Smooth muscle cell of trachea (primary cell): ENCODE measurements at places on chromosomes 11 and 22. TPM values are rescaled to one million over a fixed set of nuclear protein-coding genes. Genes with fewer than 3 reads are reported as not detected.

KCNK4 gene
- 0.17 TPM in 1 of 2 replicates, not detected in the other for total RNA-seq

ISX gene
- not detected in 2 replicates for total RNA-seq

MUC6 gene
- under 0.01 TPM in 1 of 2 replicates, not detected in the other for total RNA-seq

NPTXR gene
- 0.29 and 2.8 TPM in 2 replicates for total RNA-seq

GTSE1 gene
- 0.50 and 10.5 TPM in 2 replicates for total RNA-seq

MFNG gene
- total RNA-seq: 0.33 and 1.5 TPM in 2 replicates

AQP11 gene
- 2.0 and 18.7 TPM in 2 replicates for total RNA-seq

TEX54 gene
- not detected in 2 replicates for total RNA-seq

ZP1 gene
- total RNA-seq: 0.17 TPM in 1 of 2 replicates, not detected in the other

TENM4 gene
- 109 and 143 TPM in 2 replicates for total RNA-seq

PRR5 gene
- 3.3 and 26.0 TPM in 2 replicates for total RNA-seq

LRRC56 gene
- 0.73 and 1.5 TPM in 2 replicates for total RNA-seq

ANO1 gene
- total RNA-seq: 0.83 TPM in 1 of 2 replicates, not detected in the other

C11orf21 gene
- total RNA-seq: not detected in 2 replicates

EFEMP2 gene
- total RNA-seq: 56.3 and 157 TPM in 2 replicates

GAL3ST3 gene
- total RNA-seq: not detected in 2 replicates

PKP3 gene
- 1.7 and 2.8 TPM in 2 replicates for total RNA-seq

GGT1 gene
- 0.44 and 2.6 TPM in 2 replicates for total RNA-seq

KCNQ1 gene
- under 0.01 and 0.66 TPM in 2 replicates for total RNA-seq

OR8H3 gene
- total RNA-seq: not detected in 2 replicates

YDJC gene
- total RNA-seq: 11.8 and 14.2 TPM in 2 replicates

GPHA2 gene
- total RNA-seq: not detected in 2 replicates

ARHGEF17 gene
- total RNA-seq: 34.6 and 44.7 TPM in 2 replicates

INS gene
- not detected in 2 replicates for total RNA-seq

TRIM51G gene
- not detected in 2 replicates for total RNA-seq

BANF1 gene
- total RNA-seq: 17.5 and 26.5 TPM in 2 replicates

LIPT2 gene
- 1.2 and 3.0 TPM in 2 replicates for total RNA-seq

LRRC4C gene
- 0.15 and 0.17 TPM in 2 replicates for total RNA-seq
